Activated CD4-positive, alpha-beta T cell treated with anti-CD3 and anti-CD28 coated beads, Interleukin-2, amount 50 U/mL, for 48 hours (primary cell): ENCODE measurements at places on chromosomes 1 and 21.
A peak's percentile ranks its signal among the peaks of the same experiment; 100 is the strongest.

GRCh38 chr1:112390775-112391602, 5.0 kb upstream of the CTTNBP2NL start:
- peak; percentile 88 for DNase-seq

DNA sequence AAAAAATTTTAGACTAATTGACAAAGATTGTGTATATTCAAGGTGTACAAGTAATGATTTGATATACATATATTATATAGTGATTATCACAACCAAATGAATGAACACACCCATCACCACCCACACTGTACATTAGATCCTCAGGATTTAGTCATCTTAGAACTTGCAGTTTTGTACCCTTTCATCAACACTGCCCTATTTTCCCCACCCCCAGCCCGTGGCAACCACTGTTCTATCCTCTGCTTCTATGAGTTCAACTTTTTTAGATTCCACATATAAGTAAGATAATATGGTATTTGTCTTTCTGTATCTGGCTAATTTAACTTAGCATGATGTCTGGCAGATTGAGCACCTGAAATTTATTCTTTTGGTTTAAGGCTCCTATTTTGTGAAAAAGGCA, 173.6 kb downstream of the IER5 start:
- DNase-seq, result no peak

GRCh38 chr1:108505763-108506070, 54.2 kb upstream of the EEIG2 start:
- peak; percentile 10 for DNase-seq

DNA sequence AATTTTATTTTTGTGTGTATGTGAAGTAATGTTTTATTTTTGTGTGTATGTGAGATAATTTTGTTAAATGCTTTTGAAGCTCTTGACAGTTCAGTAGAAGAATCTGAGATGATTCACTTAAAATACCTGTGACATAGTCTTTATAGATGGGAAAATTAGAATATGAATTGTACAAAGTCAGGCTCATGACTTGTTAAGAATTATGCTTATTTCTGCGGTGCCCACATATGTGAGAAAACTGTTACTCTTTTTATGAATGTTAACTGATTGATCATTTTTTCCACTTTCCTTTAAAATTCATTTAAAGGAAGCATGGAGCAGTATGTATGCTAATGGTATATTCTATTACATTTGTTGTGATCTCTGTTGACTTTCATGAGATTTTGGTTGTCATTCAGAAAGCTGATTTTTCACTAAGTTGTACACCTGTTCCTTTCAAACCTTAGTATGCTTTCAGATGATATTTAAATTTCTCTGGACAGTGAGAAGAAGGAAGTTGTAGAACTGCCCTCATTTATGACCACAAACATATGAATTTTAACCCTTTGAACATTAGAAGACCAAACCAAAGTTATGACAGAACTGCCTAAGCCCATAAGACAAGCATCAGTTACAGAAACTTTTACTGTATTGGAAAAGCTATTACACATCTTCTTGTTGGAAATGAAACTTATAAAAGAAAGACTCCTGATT, 110.1 kb downstream of the POU2F1 start:
- no peak for DNase-seq

DNA sequence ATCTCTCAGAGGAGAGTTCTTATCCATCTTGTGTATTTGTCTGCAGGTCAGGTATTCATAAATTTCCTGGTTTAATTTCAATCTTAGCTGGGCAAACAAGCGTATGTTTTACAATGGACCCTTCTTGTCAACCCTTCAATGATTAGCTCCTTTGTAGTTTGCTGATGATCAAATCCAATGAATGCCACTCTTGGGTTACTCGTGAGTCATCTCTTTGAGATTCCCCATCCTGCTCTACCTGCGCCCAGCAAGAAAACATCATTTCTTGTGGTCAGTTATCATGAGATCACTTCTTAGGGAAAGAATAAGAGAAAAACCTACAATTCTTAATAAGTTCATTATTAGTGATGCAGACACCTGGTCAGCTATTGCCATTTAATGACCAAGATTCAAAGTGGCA, 572.3 kb upstream of the PKN2 start:
- DNase-seq, result no peak

- DNase-seq, result no peak
These were observed 8.9 kb downstream of the MTF1 start for GRCh38 chr1:37850352-37850955.

DNA sequence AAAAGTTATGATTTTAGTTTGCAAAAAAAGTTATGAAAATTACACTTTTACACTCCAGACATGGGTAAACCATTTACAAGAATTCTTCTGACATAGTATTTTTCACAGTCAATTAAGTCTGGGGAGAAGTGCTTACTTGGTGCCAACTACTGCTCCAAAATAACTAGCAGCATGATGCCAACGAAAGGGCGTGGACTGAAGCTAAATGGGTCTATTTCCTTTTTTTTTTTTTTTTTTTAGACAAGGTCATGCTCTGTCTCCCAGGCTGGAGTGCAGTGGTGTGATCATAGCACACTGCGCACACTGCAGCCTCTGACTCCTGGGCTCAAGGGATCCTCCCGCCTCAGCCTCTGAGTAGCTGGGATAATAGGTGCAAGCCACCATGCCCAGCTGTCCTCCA, 43.2 kb downstream of the FMO4 start:
- DNase-seq, result no peak

GRCh38 chr1:226111098-226111882, 48.8 kb downstream of the H3-3A start:
- DNase-seq, result no peak

DNA sequence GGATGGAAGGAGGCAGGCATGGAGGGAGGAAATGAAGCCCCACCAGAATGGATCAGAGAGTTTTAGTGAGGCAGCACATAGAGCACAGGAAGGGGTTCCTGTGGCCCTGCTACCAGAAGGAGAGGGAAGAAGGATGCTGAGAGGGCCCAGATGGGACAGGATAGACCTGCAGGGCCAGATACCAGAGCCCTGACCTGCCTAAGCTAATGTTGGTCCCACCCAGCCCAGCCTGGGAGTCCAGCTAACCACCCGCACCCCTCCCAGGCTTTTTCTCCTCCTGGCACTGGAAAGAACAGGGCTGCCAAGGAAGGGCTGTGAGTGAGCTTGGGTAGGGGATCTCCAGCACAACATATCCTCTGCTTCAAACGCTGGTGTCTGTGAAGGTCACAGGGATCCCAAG, 6.9 kb downstream of the NECTIN4 start:
- no peak for DNase-seq

GRCh38 chr1:90475631-90476030, 241.5 kb downstream of the BARHL2 start:
- DNase-seq, result no peak

DNA sequence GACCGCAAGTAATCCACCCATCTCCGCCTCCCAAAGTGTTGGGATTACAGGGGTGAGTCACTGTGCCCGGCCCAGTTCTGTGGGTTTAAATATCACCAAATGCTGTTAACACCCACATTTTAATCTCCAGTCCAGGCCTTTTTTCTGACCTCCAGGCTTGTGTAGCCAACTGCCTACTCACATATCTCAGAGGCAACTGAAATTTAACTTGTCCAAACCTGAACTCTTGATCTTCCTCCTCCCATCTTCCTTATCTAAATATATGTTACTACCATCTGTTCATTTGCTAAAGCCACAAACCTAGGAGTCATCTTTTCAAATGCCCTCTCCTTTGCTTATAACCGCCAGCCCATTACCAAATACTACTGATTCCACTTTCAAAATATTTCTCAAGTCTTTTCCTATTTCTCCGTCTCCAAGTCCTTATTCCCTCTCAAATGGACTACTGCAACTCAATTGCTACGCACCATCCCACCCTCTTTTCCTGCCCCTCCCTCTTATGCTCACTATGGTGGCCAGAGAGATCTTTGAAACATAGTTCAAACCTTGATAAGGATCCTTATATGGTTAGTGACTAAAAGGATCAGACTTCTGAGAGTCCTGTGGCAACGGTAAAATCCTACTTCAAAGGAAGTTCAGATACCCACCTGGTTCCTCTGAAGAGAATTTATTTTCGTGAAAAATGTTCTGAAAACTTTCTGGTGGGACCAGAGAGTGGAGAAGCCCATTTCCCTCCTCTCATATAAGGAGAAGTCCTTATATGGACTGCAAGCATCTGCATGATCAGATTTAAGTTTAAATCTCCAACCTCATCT, 78.5 kb upstream of the CDC42BPA start:
- DNase-seq, result no peak

- no peak for DNase-seq
These were observed 625.8 kb downstream of the BRINP3 start for GRCh38 chr1:189851806-189852367.

GRCh38 chr21:31133243-31133830, 95.1 kb upstream of the KRTAP19-8 start:
- DNase-seq, result peak; percentile 8

GRCh38 chr1:31869449-31869848, 53.6 kb upstream of the SPOCD1 start:
- DNase-seq, result no peak

- peak; percentile 10 for DNase-seq
These were observed 934 bp downstream of the ASPM start for GRCh38 chr1:197145446-197146024.

DNA sequence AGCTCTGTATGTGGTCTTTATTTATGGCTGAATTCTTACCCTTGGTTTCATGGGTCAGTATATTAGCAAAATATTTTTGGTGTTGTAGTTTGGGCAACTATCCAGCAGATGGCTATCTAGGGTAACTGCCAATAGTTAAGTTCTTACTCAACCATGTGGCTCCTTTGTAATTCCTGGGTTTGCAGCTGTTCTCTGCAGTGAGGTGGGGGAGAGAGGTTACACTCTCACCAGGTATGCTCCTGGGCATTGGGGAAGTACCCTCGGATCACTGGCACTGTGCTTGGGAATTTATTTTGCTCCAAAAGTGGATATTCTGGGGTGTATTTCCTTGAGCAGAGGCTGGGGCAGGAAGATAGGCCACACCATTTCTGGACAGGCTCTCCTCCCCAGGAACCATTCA, 436.7 kb upstream of the TMPRSS15 start:
- DNase-seq, result no peak

DNA sequence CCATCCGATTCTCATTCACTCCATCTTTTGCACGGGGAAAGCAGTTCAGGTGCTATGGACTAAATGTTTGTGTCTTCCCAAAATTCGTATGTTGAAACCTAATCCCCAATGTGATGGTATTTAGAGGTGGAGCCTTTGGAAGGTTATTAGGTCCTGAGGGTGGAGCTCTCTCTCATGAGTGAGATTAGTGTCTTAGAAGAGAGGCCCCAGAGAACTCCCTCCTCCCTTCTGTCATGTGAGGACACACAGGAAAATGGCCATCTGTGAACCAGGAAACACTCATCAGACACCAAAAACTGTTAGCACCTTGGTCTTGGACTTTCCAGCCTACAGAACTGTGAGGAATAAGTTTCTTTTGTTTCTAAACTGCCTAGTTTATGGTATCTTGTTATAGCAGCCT, 15.8 kb upstream of the CCDC190 start:
- DNase-seq, result no peak

- no peak for DNase-seq
These were observed 24.9 kb downstream of the SOAT1 start for GRCh38 chr1:179318491-179318890.

- no peak for DNase-seq
These were observed 975.6 kb downstream of the NCAM2 start for GRCh38 chr21:21973806-21974205.

GRCh38 chr21:34869545-34869944, 179.6 kb downstream of the RUNX1 start:
- DNase-seq, result no peak
